Myometrial cell (primary cell): ENCODE measurements at places on chromosomes 12 and 14. TPM values are rescaled to one million over a fixed set of nuclear protein-coding genes. Genes with fewer than 3 reads are reported as not detected.

SLC38A6 gene
- 15.6 and 16.3 TPM in 2 replicates for total RNA-seq

P2RX2 gene
- total RNA-seq, result not detected in 2 replicates

SPTB gene
- under 0.01 TPM in 1 of 2 replicates, not detected in the other for total RNA-seq

KCNA5 gene
- total RNA-seq, result not detected in 2 replicates

PRB2 gene
- not detected in 2 replicates for total RNA-seq

USP5 gene
- total RNA-seq, result 89.4 and 97.7 TPM in 2 replicates
